ENCODE measurements at places on chromosomes 7 and 10.

GRCh38 chr7:47581804-47582763, at the start of gene TNS3:
Gene TNS3, minus strand, starts transcription at chr7:47582111. Its CDS starts 142,475 bp downstream, at chr7:47439636.
- no peak for DNase-seq

DNA sequence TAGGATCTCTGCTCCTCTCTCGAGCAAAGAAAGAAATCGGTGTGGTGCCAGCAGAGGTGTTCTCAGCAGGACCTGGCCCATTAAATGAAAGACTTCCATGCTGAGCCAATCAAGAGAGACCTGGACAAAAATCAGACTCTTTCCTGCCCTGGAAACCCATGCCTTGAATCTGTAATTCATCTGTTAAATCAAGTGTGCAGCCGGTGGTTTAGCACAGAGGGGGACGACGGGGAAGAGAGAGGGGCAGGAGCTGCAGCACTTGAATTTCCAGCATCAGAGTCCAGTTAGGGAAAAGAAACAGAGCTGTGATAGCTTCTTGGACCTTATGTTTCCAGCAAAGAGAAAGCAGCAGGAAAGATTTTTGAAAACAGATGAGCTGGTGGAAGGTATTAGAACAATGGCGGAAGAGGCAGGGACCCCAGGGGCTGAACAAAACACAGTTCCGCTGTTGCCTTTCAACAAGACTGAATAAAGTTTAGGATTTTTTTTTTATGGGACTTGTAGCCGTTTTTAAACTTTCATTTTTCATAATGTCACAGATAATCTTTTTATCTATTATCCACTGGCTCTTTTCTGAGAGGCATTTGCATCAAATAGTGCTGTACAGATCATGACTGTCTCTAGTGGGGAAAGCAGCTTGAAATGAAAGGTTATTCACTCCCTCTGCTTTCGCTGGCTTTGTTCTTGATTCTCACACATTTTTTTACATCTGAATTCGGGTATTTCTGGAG, 543.6 kb upstream of the GALNT17 start:
- DNase-seq = no peak

GRCh38 chr10:14409247-14409646, 78.5 kb upstream of the FRMD4A start:
- peak; percentile 30 for DNase-seq

GRCh38 chr7:7223250-7223649, 40.9 kb downstream of the C1GALT1 start:
- no peak for DNase-seq

GRCh38 chr10:102468683-102469082, 17.3 kb upstream of the C10orf95 start:
- DNase-seq = no peak

GRCh38 chr7:81075150-81075549, 156.3 kb upstream of the SEMA3C start:
- no peak for DNase-seq

- DNase-seq = no peak
These were observed 173.2 kb upstream of the PRPS1L1 start for GRCh38 chr7:18200855-18201254.

- no peak for DNase-seq
These were observed 9.1 kb upstream of the AOAH start for GRCh38 chr7:36733411-36733810.

DNA sequence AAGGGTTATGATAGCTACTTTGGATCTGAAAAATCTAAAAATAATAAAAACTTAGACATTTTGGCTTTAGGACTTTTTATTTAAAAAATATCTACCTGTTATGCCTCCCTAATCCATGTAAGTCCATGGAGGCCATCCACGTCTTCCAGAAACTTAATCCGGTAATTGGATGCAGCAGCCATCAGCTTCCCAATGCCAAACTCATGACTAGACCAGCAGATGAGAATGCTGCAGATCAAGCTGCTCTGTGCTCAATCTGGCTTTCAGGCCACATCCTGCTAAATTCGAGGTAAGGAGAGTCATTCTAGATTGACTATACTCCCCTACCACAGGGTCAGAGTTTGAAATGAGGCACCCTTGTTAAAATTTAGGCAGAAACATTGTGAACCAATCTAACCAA, 168.5 kb upstream of the TCERG1L start:
- DNase-seq = no peak

DNA sequence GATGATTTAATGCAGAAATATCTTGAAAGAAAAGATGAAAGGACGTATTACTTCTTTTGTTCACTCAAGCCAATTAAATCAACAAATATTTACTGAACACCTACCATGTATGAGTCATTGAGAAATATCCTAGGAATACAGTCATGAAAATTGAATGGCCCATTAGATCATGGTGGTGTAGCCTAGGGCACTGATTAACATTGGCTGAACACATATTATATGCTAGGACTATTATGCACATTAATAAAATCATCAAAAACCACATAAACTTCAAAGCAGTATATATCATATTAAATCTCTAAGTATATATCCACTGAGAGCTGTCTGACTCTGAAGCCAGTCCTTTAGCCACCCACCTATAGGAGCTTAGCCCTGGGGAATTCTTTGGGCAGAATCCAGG, 41.8 kb downstream of the FAM204A start:
- no peak for DNase-seq

- no peak for DNase-seq
These were observed 33.0 kb downstream of the PTPRE start for GRCh38 chr10:127939786-127940330.

DNA sequence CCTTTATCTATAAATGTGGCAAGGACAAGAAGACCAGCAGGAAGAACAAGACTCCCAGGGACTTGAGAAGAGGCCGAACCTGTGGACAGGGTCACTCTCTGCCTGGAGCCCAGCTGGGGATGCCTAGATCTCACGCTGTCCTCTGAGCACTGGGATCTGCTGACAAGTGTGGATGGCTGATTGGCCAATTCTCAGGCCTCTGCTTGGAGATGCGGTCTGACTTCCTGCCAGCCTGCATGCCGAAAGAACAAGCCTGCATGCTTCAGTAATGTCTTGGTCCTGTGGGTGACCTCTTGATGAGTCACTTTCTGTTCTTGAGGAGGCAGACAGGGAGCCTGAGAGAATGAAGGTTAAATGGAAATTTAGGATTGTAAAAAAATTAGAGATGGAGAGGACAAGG, 84.7 kb downstream of the TMEM178B start:
- no peak for DNase-seq

DNA sequence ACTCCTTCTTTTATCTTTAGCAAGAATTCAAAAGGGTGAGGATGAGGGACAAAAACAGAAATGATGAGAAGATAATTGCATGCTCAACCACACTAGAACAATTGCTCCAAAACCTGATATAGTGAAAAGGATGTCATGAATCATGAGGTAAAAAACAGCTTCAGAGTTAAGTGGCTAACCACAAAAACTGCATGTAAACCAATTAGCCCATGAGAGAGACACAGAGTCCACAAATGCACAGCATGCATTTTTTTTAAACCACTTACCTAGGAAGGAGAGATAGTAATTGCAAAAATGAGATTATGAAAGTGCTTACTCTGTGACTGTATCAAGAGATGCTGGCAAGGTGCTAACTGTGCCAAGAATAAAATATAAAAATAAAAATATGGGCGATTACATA, 132.9 kb downstream of the MBL2 start:
- DNase-seq = no peak

GRCh38 chr7:67912437-67912836, 915.8 kb downstream of the TYW1 start:
- DNase-seq = no peak

GRCh38 chr7:35691827-35692307, 3.1 kb downstream of the HERPUD2 start:
- DNase-seq = no peak

DNA sequence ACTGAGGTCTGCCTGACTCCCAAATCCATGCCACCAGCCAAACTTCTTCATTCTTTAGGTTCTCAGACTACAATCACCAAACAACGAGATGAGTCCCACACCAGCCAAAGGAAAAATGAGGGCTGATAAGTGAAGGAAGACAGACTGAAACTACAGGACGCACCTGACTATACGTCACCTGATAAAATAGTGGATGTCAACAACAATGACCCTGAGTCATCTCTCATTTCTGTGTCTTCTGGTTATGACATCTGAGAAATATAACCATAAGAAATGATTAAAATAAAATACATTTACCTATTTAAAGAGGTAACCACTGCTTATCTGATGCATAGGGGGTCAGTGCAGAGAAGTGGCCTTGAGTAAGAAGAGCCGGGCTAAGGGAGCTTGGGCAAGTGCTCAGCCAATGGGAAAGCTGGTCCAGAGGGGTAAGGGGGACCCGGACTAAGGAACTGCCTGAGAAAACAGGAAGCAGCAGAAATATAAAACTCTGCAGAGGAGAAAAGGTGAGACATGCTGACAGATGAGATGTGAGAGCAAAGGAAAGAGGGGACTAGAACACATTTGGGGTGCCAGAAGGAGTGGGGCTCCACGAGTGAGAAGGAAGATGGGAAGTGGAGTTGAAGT, 51.8 kb downstream of the HIPK2 start:
- no peak for DNase-seq

DNA sequence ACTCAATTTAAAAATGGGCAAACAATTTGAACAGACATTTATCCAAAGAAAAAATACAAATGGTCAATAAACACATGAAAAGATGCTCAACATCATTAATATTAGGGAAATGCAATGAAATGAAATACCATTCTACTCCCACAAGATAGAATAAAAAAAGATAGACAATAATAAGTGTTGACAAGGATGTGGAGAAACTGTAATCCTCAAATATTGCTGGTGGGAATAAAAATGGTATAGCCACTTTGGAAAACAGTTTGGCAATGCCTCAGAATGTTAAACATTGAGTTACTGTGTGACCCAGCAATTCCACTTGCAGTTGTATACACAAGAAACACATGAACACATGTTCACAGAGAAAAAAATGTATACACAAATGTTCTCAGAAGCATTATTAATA, 197.6 kb downstream of the RELN start:
- DNase-seq = no peak

GRCh38 chr7:36707465-36707864, 16.8 kb downstream of the AOAH start:
- DNase-seq = no peak
